Stimulated activated CD4-positive, alpha-beta T cell treated with anti-CD3 and anti-CD28 coated beads, Interleukin-4, amount 100 ng/mL, for 4 hours (primary cell): ENCODE measurements at places on chromosomes 12 and 14.

- DNase-seq = peak; percentile 35
Observed at GRCh38 chr14:76924371-76925096, 98.3 kb downstream of the LRRC74A start.

DNA sequence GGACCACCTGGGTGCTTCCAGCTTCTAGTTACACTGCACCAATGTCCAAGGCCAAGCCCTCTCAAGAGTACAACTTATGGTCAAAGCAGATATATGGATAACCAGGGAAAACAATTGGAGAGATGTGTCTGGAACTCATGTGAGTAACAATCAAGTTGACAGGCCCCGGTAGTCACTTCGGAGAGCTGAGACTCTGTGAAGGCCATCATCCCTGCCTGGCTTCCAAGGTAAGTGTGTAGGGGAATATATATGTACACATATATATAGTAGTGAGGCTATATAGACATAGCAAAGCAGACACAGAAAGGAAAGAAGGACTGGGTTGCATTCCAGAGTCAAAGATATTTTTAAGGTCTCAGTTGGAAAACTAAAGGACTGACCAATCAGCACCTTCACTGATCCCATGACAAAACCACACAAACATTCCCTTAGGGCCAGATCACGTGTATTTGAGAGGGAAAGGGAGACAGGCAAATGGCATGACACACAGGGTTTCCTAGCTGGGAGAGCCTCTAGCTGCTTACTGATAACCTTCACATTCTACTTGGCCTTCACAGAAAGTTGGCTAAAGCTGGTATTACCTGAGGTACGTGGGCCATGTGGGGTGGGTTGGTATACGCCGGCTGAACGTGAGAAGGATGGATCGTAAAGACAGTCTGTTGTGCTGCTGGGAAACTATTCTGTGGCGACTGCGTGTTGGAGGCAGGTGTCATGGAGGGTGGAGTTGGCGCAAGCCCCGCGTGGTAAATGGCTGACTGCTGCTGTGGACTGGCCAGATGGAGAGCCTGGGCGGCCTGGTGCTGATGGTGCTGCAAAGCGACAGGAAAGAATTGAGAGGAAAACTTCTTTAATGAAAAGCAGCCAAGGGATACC lies 50.0 kb downstream of the SH2B3 start:
- no peak for DNase-seq

DNA sequence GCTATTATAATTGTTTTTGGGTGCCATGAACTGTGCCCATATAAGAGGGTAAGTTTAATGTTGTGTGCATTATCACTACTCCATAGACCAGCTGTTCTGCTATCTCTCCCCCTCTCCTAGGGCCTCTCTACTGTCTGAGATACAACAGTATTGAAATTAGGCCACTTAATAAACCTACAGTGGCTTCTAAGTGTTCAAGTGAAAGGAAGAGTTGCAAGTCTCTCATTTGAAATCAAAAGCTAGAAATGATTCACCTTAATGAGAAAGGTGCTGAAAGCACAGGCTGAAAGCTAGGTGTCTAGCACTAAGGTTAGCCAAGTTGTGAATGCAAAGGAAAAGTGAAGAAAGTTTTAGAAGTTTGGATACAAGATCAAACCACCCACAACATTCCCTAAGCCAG lies 168.0 kb downstream of the SLC16A7 start:
- no peak for DNase-seq

- no peak for DNase-seq
Observed at GRCh38 chr14:100039903-100040302, 25.3 kb upstream of the EVL start.

DNA sequence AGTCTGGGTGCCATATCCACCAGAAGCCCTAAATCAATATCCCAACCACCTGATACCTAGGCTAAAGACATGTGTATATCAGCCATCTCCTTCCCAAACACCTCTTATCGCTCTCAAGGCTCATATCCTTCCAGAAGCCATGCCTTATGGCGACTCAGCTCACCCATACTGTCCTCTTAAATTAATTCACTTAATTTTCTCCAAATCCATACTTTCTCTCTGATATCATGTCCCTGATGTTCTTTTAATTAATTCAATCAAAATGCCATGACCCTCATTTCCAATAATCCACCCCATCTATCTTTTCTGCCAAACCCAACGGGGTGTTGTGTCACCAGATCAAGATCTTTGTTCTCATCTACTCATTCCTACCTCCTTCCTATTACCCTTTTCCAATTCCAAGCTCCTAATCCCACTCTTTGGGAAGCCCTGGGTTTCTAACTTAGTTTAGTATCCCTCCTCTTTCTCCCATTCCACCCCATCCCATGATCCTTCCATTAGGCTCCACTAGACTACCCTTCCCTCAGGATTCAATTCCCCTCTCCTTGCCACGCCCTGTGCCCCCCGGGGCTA lies 723 bp downstream of the ATF7 start:
- DNase-seq = no peak

DNA sequence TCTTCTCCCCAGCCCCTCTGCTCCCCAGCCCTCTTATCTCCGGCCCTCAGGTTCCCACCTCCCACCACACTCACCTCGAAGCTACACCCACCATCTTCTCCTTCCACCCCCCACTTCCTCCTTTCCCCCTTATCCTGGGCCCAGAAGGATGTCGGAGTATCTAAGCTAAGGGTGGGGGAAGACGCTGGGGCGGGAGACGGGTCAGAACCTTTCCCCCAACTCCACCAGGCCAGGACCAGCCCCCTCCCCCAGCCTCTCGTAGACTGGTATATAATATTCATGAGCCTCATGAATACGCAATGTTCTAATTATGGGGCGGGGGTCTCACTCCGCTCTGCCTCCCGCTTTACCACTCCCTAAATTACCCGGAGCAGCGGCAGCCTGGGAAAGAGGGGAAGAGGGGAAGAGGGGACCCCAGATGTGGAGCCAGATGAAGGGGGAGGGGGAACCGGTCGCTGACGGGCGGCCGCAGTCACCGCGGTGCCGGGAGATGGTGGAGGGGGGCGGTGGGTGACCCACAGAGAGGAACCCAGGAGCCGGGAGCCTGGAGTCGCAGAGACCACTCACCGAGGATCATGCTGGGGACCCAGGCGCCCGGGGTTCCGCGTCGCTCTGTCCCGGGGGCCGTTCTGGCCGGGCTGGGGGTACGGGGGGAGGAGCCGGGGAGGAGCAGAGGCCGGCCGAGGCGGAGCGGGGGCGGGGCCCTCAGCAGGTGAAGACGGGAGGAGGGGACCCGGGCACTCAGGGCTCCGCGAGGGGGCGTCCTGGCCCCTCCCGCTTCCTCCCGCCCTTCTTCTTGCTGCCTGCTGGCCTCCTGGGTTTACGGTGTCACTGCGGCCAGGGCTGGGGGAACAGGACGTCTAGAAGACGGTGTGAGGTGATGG lies 6.4 kb upstream of the ZNF385A start:
- DNase-seq = peak; percentile 70

GRCh38 chr12:117350140-117350539 lies 11.3 kb downstream of the NOS1 start:
- no peak for DNase-seq

GRCh38 chr12:76084863-76085519 lies 506 bp upstream of the NAP1L1 start:
- DNase-seq = peak; percentile 51

DNA sequence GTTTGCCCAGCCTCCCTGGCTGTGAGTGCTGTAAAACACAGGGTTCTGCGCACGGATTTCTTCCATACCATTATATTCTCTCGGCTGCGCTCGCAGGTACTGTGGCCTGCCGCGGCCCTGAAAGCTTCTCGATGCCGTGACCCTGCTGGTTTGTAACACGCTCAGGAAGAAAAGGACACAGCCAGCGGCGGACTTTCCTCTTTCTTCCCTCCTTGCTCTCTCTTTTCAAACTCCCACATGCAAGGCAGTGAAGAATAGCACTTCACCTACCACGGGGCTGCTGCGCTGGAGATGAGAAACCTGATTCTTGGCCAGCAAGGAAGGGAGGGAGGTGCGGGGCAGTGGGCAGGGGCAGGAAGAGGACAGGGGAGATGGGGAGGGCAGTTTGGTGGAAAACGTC lies 130.2 kb downstream of the RBM19 start:
- DNase-seq = no peak

DNA sequence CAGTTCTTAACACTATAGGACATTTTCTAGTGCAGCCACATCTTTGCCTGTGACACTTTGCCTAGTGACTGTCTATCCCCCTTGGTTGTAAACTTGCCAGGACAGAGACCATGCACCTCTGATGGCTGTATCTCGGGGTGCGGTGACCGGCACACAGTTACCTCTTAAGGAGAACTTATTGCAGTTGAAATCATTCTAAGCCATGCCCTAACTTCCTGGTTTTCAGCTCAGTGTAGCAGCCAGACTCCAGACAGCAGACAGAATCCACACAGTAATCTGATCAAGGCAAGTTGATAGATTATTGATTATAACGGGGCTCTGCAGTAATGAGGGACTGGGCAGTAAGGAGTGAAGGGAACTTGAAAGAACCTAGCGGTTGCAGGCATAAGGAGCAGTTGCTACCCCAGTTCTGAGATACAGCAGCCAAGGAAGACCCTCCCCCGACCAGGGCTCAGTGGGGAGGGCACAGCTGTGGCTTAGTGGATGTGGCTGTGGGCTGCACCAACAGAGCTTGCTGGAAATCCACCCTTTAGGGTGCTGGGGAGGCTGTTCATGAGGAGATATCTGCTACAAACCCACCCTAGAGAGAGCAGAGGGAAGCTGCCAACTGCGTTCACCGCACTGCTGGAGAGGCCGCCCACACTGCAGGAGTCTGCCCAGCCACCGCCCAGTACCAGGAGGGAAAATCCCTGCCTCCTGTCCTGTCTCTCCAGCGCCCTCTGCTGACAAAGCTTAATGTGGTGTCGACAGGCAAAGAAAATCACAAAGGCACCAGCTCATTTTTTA lies 58.2 kb upstream of the BEGAIN start:
- DNase-seq = peak; percentile 85

DNA sequence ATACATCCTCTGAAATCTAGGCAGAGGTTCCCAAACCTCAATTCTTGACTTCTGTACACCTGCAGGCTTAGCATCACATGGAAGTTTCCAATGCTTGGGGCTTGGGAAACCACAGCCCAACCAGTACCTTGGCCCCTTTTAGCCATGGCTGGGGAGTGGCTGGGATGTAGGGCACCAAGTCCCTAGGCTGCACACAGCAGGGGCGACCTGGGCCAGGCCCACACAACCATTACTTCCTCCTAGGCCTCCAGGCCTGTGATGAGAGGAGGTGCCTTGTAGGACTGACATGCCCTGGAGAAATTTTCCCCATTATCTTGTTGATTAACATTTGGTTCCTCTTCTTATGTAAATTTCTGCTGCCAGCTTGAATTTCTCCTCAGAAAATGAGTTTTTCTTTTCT lies 1387.4 kb downstream of the FSCB start:
- DNase-seq = no peak

GRCh38 chr12:111201495-111202236 lies 167.2 kb downstream of the PHETA1 start:
- DNase-seq = no peak

- no peak for DNase-seq
Observed at GRCh38 chr12:118611295-118611694, 234.9 kb downstream of the SUDS3 start.

DNA sequence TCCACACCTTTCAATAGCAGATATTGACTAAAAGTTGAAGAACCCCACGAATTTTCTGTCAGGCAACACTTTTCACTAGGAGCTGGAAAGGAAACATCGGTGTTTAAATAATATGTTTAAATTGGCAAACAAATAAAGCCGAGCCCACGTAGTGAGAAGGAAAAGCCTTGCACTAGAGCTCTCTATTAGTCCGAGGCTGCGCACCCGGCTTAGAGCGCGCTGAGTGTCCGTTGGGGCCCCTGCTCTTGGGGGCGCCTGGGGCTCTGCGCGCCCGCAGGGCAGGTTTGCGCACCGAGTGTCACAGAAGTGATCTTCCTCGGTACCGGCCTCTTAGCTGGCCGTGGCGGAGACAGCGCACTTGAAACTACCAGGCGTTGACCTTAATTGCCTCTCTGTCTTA lies 6.4 kb downstream of the TTC6 start:
- DNase-seq = no peak

- no peak for DNase-seq
Observed at GRCh38 chr12:92404921-92405320, 259.3 kb upstream of the BTG1 start.

GRCh38 chr12:39467432-39467870 lies 24.5 kb upstream of the KIF21A start:
- DNase-seq = no peak

DNA sequence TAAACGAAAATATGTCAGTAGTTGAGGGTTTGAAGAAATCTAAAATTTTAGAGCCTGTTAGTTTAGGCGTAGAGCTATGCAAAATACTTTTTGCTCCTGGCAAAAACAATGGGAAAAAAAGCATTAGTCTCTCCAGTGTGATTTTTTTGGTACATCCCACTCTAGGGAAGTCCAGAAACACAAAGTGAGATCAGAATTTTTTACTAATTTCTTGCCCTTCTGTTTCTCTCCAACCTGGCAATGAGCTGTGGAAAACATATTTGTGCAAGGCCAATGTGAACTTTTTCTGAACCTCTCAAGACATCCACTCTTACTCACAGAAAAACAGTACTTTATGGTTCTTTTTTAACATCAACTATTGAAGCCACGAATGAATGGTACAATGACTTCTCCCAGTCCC lies 56.9 kb upstream of the DCN start:
- no peak for DNase-seq

- no peak for DNase-seq
Observed at GRCh38 chr12:9941838-9942237, 9.7 kb upstream of the CLEC2A start.

DNA sequence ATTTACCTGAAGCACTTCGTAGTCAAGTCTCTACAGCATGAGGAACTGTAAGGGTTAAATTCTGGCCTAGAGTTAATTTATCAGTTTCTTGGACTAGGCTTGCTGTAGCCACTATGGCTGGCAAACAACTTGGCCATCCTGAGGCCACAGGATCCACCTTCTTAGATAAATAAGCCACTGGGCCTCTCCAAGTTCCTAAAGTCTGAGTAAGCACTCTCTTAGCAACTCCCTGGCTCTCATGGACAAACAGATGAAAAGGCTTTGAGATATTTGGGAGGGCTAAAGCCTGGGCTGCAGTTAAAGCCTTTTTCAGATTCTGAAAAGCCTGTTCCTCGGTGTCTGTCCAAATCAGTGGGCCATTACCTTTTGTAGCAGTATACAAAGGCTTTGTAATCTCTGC lies 675.0 kb downstream of the TMEM121 start:
- no peak for DNase-seq

GRCh38 chr12:91608542-91608941 lies 425.9 kb upstream of the DCN start:
- no peak for DNase-seq

DNA sequence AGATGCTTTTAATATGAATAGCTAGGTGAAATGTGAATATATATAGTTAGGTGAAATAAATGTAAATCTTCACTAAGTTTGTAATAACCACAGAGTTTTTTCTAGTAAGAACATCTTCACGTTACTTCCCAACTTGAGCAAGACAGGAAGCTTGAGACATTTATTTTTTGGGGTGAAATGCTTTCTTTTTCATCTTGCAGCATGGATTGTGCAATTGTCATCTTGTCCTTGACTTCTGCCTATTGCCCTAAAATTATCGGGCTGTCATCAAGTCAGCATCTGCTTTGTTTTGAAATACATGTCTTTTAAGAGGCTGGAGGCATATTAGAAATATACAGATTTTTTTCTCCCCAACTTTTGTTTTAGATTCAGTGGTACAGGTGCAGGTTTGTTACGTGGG lies 433.9 kb downstream of the PCNX1 start:
- no peak for DNase-seq

GRCh38 chr12:30437044-30437443 lies 258.6 kb downstream of the IPO8 start:
- DNase-seq = no peak
